EH (cell line): ENCODE measurements at places on chromosomes 4 and X.
A peak's percentile ranks its signal among the peaks of the same experiment; 100 is the strongest.

DNA sequence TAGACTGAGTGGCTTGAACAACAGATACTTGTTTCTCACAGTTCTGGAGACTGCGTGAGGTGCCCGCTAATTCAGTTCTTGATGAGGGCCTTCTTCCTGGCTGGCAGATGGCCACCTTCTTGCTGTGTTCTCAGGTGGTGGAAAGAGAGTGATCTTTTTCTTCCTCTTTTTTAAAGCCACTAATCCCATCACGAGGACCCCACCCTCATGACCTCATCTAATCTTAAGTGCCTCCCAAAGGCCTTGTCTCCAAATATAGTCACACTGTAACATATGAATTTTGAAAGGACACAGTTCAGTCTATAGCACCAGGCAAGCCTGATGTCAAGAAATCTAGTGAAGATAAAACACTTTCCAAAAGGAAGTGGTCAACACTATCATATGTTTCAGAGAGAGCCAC, 12.4 kb downstream of the VAMP7 start:
- DNase-seq, result no peak

DNA sequence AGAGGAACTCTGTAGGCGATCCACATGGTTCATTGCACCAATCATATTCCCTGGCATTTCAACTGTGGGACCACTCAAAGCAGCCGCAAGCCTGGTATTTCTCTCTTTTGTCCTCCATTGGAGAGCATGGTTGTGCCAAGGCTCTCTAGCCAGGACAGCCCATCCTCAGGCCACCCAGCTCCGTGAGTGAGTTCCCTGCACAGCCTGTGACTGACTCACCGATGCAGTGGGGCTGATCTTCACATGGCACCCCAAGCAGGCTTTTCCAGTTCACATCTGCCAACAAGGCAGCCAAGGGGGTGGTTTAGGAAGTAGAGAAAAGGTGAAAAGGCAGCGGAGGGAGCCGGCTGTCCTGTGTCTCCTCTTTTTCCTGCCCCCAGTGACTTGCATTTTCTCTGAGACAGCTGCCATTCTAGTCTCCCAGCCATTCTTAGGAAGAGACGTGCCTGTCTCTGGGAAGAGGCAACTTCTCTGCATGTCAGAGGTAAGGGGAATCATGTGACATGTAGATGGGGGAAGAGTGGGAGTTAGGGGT, 69.2 kb downstream of the MID1IP1 start:
- no peak for DNase-seq

DNA sequence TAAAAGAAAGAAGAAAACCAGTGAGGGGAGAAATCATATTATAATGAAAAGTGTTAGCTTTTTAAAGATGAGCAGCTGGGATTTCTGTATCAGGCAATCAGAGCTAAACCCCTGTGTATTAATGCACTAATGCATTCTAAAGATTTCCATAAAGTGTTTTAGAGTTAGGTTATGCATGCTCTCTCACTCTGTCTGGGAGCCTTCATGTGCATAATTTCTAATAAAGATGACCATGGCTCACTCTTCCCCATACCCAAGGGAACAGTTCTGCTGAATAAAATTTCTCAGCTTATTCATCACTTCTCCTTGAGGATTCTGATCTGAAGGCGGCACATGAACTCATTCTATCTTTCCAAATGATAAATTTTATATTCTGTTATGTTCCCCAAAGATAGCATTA, 129.4 kb downstream of the DKK2 start:
- DNase-seq, result no peak

DNA sequence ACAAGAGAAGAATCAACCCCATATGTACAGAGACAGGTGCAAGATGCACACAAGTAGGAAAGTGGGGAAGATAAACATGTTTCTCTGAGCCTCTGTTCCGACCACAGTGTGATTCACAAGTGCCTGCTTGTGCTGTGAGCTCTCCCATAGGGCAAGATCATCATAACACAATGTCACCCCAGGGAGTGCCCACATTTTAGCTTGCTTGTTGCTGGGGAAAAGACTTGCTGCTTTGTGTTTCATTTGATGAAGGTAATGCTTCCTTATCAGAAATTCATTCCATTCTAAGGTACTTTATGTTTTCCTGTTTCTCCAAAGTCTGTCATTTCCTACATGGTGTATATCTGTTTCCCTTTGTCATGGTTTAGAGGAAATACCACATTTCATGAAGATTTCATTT, 304.5 kb upstream of the DIPK2B start:
- peak; percentile 46 for DNase-seq

GRCh38 chr4:79174490-79175252, 151.2 kb downstream of the NAA11 start:
- no peak for DNase-seq

- peak; percentile 16 for DNase-seq
These were observed 34.1 kb downstream of the ART3 start for GRCh38 chr4:76108467-76109181.

DNA sequence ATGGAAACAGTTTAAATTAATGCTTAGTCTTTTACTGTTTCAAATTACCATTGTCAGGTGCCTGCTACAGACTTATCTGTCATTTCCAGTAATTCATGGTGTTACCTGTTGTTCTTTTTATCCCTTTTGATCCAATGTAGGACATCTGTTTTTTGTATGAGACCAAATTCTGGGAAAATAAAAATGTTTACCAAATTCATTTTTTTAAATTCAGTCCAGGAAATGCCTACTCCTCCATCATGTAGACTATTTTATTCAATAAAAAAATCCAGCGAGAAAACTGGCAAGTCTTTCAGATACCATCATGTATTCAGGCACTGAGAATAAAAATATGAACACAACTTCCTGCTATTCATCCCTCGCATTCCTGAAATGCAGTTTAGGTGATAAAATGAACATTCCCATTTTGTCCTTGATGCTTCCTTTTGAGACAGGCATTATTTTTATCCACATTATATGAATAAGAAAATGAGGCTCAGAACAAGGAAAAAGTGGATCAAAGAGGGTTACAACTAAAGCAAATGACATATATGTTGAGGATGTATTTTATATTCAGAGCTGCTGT, 584.2 kb downstream of the SPRY1 start:
- DNase-seq, result no peak

- no peak for DNase-seq
These were observed 34.4 kb downstream of the BST1 start for GRCh38 chr4:15737255-15737654.

DNA sequence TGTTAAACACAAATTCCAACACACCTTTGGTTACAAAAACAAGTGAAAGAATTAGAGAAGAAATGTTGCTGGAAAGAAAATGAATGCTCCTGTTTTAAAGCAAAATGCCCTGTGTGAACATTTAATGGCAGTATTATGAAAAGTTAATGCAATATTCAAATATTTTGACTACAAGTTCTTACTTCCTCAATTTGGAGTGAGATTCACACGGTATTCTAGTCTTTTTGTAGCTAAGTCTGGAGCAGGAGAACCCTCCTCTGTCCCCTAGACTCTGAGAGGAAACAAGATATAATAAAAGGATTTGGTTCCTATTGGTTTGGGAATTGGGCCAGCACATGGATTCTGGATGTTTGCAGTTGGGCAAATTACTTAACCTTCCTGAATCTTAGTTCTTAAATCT, 12.7 kb downstream of the MAD2L1 start:
- DNase-seq, result no peak

GRCh38 chr4:23455456-23456158, 434.2 kb downstream of the PPARGC1A start:
- no peak for DNase-seq

DNA sequence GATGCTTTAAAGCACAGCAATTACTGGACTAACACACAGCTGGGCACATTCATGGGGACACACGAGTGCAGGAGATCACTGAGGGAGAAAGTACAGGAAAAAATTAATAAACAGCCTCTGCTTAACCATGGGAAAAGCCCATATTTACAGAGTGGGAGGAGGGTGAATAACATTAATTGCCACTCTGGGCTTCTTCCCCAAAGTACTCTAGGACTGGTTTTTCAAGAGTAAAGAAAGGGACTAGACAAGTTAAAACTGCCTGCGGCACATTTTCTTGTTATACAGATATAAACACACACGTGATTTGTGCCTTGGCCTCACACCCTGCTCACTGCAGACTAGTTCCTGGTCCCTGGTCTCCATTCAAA, 179.7 kb upstream of the TET2 start:
- DNase-seq, result no peak

- DNase-seq, result peak; percentile 6
These were observed 7.9 kb downstream of the COL25A1 start for GRCh38 chr4:109294468-109295020.

GRCh38 chr4:1233641-1234308, 15.2 kb downstream of the CTBP1 start:
- peak; percentile 33 for DNase-seq

DNA sequence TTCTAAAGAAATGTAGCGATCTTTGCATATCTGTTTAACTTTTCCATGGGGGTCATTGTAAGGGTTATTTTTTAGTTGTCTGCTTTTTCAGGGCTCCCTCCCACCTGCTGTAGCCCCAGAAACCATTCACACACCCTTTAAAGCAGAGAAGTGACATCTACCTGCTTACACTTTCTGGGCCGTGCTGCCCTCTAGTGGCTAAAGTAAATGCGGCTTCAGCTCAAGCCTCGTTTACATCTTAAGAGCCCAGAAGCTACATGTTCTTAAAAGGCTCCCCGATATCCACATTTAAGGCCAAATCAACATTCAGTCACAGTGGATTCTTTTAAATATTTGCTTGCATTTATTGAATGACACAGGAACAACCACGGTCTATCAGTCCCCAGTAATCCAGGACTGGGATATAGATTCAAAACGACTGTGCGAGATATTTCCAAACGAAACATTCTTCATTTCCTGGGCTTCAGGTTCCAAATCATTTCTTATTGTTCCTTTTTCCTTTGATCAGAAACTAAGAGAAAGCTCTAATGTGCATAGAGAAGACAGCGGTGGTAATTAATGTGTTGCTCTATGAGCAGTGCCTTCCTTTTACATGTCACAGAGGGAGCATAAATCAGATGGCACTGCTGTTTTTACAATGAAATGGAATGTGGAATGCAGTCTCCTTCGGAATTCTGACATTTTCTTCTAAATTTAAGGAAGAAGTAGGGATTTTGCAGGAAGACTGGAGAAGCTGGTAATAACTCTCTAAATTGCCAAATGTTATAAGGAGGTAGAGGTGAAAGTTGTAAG, 119.9 kb downstream of the RASGEF1B start:
- DNase-seq, result peak; percentile 63
